Cortex of kidney (tissue), 1 donor: ENCODE measurements at places on chromosomes 4 and X.

DNA sequence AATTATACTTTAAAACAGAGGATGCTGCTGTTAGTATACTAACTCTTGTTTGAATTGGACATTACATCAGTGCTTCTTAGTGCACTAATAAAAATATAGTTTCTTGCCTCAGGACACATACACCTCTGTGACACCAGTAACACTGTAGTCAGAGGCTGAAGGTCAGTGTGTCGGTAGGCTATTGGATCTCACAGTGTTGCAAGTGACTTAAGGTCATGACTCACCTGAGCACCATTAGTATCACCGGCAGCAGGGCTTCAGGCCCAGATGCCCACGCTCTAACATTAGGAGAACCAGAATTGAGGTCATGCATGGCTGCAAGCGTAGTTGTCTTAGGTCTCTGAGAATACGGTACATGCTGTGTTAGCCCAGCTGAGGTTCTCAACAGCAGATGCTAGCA, 15.2 kb downstream of the ETDC start:
- DNase-seq: no peak

GRCh38 chrX:126164226-126164625, 1.9 kb downstream of the DCAF12L2 start:
- DNase-seq: no peak

DNA sequence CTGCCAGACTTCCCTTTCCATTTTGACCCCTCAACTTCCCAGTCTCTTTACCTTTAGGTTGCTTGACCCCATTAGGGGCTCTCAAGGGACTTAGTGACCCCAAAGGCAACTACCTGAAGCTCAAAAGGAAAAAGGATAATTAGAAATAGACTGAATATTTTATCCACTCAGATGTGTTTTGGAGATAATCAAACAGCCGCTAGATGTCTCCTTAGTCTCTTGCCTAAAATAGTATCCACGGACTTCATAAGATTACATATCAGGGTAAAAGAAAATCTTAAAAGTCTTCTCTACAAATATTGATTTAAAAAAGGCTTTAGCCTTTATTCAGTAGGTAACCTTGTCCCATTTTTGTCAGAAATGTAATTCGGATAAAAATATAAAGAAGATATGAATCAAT, 21.0 kb upstream of the RHOXF2 start:
- DNase-seq: no peak

DNA sequence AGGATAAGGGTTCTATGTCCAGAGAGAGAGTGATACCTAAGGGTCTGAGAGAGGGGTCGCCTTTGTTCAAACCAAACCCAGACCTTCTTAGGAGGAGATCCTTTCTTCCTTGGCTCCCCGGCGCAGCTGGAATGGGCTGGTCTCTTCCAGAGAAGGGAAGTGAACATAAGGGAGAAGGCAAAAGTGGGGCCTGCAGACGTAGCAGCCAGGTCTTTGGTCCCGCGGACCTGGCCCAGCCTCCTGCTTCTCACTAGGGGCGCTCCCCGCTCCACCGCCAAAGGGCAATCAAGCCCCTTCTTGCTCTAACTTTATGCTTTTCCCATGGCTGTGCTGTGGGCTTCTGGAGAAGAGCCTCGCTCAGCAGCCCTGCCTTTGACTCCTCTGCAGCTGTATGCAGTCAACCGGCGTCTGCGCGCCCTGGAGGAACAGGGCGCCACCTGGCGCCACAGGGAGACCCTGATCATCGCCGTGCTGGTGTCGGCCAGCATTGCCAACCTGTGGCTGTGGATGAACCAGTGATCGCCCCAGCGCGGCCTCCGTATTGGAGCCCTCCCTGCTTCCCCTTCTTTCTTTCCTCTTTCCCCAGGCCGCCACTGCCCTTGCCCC, 6.5 kb downstream of the FATE1 start:
- no peak for DNase-seq

- DNase-seq: no peak
Measured at GRCh38 chr4:69896530-69897116, 34.2 kb upstream of the CSN1S1 start.

DNA sequence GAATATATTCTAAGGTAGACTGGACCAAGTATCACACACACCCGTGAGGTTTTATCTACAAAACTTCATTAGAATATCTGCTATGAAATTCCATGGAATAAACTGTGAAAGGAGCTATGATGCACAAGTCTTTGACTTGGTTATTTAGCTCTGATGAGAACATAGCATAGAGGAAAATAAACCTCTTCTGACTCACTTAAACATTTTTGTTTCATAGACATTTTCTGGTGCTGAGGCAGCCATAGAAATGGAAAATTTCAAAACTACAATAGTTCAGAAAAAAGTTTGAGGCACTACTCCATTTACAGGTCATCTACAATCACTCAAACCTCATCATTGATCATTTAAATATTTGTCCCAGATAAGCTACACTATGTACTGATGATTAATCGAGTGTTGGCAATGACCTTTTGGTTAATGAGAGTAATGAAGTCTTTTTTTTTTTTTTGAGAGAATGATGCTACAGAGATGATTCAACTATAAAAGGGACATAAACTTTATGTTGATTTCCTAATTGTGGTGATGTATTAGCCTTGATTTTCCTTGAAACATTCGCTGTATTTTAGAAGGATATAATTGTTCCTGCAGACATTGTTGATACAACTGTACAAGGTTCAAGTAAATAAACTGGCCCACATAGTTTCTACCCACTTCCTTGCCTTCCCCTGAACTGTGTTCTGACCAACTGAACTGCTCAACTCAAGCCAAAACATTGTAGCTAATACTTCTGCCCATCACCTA, 77.5 kb downstream of the AREG start:
- no peak for DNase-seq

- DNase-seq: no peak
Measured at GRCh38 chr4:108902769-108903168, 139.9 kb upstream of the ETNPPL start.

DNA sequence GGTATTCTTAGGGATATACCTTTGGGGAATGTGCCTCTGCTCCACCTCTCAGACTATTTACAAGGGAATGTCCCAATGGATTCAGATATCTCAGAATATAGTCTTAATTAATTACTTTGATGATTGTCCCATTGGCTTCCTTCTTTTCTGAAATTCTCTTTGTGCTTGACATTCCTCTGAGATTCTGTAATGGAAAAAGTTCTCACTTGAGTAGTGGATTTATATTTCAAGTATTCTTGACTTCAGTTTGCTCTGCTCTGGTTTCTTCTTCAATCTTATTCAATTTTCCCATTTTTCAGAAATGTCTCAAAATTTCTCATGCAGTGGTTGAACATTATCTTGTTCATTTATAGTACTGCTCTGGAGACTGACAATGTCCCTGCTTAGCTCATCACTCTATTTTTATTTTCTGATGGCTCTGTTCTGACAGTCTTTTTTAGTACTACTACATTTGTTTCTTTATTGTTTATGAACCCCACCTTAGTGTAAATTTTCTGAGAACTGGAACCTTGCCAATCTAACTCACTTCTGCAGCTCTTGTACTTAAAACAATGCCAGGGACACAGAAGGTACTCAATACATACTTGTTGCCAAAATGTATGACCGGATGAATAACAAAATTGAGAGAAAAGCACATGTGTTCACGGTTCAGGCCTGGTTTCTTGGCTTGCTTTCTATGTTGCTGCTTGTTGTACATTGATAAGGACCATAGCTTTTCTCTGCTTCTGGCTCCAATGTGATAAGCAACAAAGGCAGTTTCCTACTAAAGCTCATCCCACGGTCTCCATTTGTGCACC, 471.7 kb downstream of the GASK1B start:
- no peak for DNase-seq

GRCh38 chr4:6614701-6615230, 25.7 kb upstream of the MRFAP1 start:
- no peak for DNase-seq

- no peak for DNase-seq
Measured at GRCh38 chrX:131763674-131764073, 219.8 kb downstream of the OR13H1 start.

GRCh38 chr4:173073939-173074500, 94.6 kb upstream of the GALNT7 start:
- no peak for DNase-seq

GRCh38 chr4:187141101-187141500, 417.4 kb upstream of the FAT1 start:
- no peak for DNase-seq

DNA sequence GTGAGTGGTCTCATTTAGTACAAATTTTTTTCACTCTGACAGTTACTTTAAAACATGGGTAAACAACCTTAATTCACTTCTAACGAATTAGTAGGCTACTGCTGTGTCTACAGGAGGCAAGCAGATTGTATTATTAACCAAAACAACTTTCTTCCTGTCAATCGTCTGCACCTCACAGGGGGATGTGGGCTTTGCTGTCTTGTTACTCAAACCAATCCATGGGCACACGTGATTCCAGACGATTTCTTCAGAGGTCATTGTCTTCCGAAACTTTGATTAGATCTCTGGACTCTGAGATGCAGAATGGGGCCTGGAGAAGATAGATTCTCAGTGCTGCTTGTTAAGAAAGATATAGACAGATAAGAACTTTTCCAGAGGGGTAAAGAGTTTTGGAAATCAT, 327.8 kb downstream of the DHX15 start:
- DNase-seq: no peak

DNA sequence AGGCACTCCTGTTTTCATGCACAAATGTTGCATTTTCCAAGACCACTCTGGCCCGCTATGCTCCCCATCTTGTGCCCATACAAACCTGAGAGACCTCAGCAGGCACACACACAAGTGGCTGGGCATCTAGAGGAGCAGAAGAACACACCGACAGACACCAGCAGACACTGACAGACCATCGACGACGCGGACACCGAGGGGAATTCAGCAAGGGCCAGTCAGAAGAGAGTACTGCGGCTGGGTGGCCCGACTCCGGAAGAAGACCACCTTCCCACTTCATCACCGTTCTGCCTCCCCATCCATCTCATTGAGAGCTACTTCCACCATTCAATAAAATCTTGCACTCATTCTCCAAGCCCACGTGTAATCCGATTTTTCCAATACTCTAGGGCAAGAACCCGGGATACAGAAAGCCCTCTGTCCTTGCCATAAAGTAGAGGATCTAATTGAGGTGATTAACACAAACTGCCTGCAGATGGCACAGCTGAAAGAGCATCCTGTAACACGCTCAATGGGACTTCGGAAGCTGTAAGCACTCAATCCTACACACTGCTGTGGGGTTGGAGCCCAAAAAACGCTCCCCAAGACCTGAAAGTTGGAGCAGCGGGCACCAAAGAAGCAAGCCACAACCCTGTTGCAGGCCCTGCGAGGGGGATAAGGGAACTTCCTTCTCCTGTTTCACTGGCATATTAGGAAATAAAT, 780.9 kb downstream of the ARAP2 start:
- DNase-seq: no peak

GRCh38 chr4:99633772-99634171, 23.9 kb downstream of the C4orf54 start:
- no peak for DNase-seq

- no peak for DNase-seq
Measured at GRCh38 chr4:71239365-71239764, 99.5 kb upstream of the SLC4A4 start.
